ENCODE measurements at places on chromosomes 7 and 10.

- no peak for DNase-seq
These were observed 114.7 kb downstream of the PDGFA start for GRCh38 chr7:404812-405488.

DNA sequence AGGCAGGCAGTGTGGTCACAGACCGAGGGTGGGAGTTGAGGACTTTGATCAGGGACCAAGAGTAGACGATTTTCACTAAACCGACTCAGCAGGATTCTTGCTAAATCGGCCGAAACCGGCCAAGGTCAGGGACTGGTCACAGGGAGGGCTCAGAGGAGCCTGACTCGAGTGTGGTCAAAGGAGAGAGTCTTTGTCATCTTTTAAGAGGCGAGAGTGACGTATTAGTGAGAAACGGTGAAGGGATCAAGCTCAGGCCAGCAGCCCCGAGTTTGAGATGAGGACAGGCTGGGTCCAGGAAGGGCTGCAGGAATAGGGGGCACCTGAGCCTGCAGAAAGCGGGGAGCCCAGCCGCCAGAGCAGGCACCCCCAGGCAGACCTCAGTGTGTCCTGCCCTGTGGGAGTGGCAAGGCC lies 41.6 kb upstream of the FAM20C start:
- DNase-seq, result no peak

DNA sequence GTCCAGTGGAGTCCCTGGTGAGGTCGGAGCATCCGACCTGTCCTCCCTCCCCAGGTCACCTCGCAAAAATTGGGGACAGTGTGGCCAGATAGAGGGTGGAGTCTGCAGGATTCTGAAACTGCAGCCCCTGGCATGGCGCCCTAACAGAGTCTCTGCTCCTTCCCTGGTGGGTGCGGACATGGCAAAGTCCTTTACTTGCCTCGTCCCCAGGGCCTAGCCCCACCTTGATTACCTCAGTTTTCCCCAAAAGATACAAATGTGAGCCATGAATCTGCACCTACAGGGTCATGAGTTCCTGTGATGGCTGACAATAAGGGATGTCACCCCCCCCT lies 47.7 kb downstream of the NPVF start:
- DNase-seq, result no peak

GRCh38 chr7:69285854-69286253 lies 312.4 kb upstream of the AUTS2 start:
- DNase-seq, result no peak

DNA sequence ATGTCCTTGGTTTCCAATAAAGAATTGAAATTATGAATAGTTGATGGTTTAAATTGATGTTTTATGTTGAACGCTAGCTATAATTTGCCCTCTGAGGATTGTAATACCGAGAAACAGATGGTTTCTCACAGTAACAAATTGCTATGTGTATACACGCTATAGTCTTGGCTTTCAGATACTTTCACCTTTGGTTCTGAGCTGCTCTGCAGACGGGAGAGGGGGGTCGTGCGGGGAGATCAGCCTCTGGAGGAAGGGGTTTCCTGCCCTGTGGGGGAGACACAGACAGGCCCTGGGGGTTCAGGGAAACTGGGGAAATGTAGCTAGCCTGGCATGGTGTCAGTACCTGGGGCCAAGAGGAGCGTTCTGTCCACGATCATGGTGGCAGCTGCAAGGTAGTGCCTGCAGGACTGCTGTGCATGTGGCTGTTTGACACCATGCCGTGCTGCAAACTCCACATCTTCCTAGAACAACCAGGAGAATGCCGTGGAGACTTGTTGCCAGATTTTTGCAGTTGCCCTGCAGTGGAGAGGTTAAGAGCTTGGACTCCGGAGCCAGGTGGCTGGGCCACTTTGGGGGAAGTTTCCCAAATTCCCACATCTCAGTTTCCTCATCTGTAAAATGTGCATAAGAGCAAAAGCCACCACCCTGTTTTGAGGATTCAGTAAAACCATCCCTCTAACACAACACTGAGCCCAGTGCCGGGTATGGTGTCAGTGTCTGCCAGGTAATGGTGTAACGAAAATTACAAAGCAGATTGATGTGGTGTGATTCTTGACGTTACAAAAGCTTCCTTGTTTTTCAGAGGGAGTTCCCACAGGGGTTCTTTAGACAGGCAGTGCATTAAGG lies 167.9 kb downstream of the CUX1 start:
- DNase-seq, result no peak

- DNase-seq, result no peak
These were observed 477.0 kb upstream of the GALNT17 start for GRCh38 chr7:70654979-70655378.

DNA sequence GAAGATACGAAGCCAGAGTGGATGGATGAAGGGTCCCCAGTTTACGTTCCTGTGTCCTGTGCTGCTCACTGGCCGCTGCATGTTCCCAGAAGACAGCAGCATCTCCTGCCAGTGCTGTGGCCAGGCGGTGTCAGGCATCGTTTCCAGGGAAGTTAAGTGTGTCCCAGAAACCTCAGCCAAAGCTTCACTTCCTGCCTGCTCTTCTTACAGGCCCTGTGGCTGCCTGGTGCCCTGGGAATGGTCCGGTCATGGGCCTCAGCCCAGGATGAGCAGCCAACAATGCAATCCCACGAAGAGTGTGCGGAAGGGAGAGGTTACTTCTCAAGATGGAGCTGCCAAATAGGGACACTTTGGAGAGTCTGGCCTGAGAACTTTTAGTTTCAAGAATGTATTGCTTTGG lies 99.7 kb upstream of the TARP start:
- DNase-seq, result no peak

- DNase-seq, result no peak
These were observed 140.3 kb downstream of the FOXP2 start for GRCh38 chr7:114554781-114555537.

- no peak for DNase-seq
These were observed 2.7 kb upstream of the CUL2 start for GRCh38 chr10:35092851-35093250.

DNA sequence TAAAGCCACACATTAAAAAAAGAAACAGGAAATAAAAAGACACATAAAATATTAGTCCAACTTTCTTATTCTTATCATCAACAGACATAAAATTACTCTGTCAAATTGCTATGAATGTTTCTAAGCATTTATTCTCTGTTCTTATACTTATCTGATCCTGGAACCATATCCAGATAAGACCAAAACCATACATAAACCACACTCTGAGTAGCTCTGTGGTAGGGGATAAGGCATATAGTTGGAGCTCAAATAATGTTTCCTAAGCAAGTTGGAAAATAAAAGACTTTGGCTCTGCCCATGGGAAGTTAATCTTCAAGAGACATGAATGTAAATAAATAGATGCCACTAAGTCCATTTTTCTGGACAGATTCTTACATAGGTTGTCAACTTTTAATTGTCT lies 103.1 kb upstream of the PLXDC2 start:
- no peak for DNase-seq

- no peak for DNase-seq
These were observed 207.1 kb upstream of the ZNF32 start for GRCh38 chr10:43855667-43856210.

GRCh38 chr7:105584165-105584564 lies 2.9 kb upstream of the EFCAB10 start:
- no peak for DNase-seq

DNA sequence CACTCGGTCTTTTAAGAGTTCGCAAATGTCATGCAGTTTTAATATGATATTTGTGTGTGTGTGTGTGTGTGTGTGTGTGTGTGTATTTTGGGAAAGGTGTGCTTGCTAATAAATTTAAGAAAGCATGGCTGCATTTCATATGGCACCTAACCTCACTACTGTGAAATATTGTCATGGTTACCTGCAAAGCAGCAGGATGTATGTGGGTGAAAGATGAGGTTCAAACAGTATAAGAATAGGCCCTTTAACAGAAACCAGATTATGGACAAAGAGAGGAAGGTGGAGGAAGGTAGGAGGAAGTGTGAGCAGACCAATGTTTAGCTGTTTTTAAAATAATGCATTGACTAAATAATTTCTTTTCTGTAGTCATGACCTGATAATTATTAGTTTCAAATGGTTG lies 73.5 kb upstream of the CACNA2D1 start:
- no peak for DNase-seq

GRCh38 chr7:139718859-139719258 lies 58.9 kb downstream of the HIPK2 start:
- DNase-seq, result no peak

DNA sequence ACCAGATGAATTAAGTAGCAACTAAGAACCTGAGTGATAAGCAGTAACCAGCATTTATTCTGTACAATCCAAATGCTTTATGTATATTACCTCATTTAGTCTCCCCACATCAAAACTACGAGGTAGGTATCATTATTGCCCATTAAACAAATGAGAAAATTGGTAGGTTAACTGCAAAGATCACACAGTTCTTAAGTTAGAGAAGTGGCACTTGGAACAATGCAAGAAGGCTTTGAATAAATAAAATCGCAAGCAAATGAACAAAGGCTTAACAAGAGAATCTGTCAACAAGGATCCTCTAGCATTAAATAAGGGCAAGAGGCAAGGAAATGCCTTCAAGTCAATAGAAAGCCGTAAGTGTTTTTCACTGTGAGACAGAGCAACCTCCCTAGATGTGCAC lies 70.2 kb downstream of the USP6NL start:
- no peak for DNase-seq

DNA sequence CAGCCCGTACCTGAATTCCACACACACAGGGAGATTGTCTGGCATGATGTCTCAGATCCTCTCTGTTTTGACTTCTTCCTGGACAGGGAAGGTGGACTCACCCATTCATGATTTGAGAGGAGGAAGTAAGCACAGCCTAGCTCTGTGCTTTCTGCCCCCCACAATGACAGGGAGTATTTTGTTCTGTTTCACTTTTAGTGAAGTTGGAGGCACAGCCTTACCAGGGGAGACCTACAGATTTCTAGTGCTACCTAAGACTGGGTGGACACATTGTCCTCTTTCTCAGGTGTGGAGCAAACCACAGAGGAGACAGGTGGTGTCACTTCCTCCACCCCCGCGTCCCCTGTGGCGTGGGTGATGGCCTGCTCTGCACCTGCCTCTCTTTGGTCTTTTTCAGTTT lies 408.6 kb upstream of the PFKP start:
- no peak for DNase-seq

GRCh38 chr7:122161628-122162027 lies 17.6 kb upstream of the AASS start:
- DNase-seq, result no peak

DNA sequence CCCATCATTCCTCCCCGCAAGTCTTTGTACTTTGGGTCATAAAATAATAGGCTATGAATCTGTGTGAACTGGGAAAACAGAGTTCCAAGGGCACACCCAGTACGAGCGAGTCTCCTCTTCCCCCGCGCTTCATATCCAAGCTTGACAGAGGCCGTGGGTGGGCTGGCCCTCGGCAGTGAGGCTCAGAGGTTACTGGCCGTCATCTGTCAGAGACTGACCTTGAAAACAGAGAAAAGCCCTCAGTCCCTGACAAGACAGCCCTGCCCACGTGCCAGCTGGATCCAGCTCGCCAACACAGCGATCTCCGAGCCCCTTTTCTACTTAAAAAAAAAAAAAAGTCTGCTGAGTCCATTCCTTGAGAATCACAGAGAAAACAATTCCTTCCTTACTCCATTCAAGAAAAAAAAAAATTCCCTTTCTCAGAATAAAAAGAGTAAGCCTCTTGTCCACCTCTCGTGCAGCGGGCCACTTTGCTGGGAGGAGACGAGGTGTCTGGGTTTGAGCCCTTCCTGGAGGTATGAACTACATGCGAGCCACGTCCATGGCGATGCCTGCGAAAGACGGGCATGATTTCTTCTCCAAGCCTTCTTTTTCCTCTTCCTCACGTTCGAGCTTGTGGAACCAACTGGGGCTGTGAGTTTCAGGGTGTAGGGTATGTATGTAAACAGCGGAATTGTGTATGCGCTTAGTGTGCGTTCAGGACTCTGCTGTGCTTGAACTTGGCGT lies 744 bp upstream of the BICC1 start:
- peak; percentile 53 for DNase-seq

GRCh38 chr7:18577096-18577771 lies 81.7 kb downstream of the HDAC9 start:
- DNase-seq, result no peak

DNA sequence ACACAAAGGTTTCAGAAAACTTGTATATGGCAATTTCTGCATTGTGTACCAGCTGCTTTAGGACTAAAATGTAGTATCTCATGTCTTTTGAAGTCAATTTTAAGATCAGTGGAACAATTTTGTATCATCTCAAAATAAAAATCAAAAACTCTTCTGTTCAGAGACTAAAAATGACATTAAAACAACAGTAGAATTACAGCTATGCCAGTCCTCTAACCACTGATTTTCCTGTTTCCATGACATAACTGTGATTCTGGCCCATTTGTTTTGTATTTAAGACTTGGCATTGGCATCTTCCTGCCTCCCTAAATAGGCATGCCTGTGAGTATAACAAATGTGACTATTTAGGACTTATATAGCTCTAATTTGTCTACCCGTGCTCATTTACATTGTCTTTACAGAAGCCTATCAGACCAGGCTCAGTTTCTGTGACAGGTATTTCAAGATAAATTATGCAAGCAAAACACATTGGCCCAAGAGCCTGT lies 29.1 kb upstream of the VPS41 start:
- peak; percentile 13 for DNase-seq

DNA sequence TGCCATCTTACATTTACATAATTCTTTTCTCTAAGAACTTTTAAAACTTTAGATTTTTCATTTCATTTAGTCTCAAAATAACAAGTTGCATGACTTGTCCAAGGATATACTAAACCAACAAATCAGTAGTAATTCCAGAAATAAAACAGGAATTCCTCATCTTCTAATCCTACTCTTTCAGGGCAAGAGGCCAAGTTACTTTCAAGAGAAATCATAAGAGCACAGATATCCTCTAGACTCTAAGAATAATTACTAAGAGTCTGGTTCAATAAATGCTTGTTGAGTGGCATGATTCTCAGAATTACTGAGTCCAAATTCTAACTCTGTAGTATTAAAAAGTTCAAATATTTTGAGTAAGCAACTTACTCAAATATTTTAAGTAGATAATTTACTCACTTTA lies 12.9 kb downstream of the PDZD8 start:
- DNase-seq, result peak; percentile 41

- DNase-seq, result no peak
These were observed 30.1 kb downstream of the VPS41 start for GRCh38 chr7:38878694-38879457.

All from adipocyte (in vitro differentiated cells).